ENCODE measurements at places on chromosomes 7 and 10. TPM values are rescaled to one million over a fixed set of nuclear protein-coding genes. Genes with fewer than 3 reads are reported as not detected.
A peak's percentile ranks its signal among the peaks of the same experiment; 100 is the strongest.

Gene UNCX
- not detected for total RNA-seq

DNA sequence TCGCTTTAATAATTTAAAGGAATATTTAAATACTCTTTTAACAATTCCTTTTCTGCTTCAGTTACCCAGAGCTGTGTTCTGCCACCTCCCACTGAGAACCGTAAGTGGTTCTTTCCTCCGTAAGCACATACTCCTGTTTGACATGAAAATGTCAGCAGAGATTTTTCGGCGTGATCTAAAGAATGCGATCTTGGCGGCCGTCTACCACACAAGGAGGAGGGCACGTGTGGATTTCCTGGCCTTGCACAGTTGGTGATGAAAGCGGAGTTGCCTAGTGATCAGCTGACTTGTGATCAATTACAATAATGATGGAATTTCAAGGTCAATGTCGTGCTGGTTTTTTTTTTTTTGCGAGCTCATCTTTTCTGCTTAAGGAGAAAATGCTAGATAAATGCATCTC, 35.6 kb upstream of the INSIG1 start:
- DNase-seq: no peak

- no peak for DNase-seq
Measured at GRCh38 chr10:110415809-110416208, 81.9 kb upstream of the DUSP5 start.

DNA sequence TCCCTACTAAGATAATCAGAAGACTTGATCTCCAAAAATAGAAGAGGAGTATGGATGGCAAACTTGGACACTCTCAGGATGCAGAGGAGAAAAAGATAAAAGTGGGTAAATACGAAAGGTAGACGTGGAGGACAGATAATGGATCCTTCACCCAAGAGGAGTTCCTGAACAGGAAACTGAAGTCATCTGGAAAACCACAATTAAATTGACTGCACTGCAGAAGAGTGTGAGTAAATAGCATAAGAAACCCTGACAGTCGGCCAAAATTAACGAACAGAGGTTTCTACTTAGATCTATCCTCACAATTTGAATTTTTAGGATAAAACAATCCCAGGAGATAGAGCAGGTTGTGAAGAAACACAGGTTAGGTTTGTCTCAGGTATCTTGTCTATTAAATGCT, 70.5 kb downstream of the SDK1 start:
- DNase-seq: no peak

DNA sequence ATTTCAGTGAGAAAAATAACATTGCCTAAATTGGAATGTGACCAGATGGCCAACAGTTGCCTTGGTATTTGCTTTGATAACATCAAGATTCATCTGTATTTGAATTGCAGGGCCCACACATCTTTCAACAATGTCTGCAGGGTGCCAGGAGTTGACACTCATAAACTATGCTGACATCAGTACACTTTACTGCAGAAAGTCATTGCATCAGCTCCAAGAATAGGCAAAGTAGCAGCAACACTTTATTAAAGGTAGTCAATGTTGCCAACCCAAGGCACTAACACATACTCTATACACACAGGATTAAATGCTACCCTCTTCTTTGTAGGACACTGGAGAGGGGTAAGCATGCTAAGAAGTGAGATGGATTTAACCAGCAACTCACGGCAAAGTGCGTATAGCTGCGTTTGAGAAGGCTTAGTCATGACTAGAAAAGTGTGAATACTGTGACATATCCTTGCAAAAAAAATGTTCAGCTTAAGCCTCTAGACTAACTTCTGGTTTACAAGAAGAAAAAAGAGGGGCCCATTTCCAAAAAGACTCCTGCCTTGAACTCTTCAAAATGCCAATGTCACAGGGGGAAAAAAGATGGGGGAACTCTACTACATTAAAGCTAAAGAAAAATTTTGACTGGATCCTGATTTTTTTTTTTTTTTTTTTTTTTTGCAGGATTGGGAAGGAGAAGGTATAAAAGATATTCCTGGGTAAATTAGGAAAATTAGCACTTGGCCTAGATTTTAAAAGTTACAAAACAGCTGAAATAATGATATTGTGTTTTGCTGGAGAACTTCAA, 2.2 kb downstream of the BBIP1 start:
- DNase-seq: peak; percentile 92

DNA sequence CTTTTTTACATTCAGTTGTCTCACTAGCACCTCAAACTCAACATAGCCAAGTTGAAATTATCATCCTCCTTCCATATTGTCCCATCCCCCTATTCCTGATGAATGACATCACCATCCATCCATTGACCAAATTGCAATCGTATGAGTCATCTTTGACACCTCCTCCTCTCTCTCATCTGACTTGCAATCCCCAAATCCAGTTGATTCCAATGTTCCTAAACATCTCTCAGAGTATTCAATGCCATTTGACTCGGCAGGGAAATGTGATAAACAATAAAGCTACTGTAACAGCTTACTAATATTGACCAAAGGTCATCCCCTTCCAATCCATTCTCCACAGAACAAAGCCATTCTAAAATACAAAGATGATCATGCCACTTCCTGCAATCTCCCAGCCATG, 1047.8 kb downstream of the NRG3 start:
- DNase-seq: peak; percentile 22
